ENCODE measurements at places on chromosomes 12 and 14.

DNA sequence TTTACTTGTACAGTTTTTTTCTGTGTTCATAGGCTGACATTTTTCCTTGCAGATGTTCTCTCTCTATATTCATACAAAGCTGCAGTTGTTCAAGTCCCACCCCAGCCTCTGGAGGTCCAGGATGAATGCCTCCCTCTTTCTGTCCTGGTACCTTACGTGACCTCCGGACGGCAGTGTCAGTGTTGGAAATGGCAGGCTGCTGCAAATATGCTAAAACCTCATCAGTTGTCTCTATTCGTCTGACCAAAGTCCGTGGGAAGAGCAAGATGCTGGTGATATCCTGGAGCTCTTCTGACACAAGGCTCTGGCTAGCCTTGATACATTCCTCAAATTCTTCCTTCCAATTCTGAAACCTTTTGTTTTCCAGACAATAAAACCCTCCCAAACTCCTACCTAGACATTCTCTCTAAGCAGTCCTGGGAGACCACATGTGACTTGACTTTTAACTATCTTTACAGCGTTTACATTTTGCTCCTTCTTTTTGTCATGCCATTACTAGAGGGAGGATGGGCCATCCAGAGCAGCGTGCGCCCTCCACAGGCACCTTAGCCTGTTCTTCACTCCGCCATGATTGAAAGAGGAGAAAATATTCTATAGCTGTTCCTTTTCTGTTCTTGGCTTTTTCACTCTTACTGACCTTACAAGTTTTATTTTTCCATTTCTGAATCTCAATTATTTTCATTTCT is 143.6 kb downstream of the RGS6 start:
- DNase-seq = no peak

DNA sequence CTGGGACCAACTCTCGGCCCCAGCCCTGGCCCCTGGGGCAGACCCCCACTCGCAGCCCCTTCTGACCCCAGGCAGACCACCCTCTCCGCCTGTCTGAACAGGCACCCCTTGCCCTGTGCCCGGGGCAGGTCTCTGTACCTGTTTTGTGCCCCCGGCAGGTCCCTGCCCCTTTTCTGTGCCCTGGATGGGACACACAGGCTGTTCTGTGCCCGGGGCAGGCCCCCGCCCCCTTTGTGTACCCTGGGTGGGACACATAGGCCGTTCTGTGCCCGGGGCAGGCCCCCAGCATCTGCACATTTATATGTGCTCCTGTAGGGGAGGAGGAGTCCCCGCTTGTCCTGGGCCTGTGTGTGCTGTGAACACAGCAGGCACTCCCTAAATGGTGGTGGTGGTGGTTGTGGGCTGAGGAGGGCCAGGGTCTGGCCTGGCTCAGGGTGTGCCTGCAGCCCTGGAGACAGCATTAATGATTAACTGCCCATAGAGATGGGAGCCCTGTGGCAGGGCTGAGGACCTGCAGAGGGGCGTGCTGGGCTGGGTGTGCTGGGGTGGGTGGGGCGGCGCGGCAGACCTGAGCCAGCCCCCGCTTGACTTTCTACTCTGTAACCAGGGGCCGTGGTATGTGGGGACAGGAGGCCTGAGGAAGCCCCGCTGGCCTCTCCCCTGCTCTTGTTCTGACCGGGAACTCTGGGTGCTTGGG is 3.7 kb downstream of the FBRSL1 start:
- no peak for DNase-seq

GRCh38 chr12:15428632-15429031 is 106.3 kb downstream of the PTPRO start:
- DNase-seq = no peak

DNA sequence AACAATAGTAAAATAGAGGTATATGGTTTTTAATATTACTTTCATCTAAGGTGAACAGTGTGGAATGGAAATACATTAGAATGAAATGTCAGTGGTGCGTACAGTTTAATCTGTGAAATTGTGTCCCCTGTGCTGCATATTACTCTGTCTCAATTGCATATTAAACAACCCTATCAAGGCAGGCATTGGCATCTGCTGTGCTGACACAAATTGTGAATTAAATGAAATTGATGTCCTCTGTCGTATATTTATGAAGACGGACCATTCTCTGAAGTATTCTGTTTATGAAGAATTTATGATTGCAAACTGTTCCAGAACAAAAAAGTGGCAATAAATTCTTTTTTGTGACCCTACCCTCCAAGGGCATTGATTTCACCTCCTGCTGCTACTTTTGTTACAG is 204.4 kb upstream of the NPAS3 start:
- no peak for DNase-seq

DNA sequence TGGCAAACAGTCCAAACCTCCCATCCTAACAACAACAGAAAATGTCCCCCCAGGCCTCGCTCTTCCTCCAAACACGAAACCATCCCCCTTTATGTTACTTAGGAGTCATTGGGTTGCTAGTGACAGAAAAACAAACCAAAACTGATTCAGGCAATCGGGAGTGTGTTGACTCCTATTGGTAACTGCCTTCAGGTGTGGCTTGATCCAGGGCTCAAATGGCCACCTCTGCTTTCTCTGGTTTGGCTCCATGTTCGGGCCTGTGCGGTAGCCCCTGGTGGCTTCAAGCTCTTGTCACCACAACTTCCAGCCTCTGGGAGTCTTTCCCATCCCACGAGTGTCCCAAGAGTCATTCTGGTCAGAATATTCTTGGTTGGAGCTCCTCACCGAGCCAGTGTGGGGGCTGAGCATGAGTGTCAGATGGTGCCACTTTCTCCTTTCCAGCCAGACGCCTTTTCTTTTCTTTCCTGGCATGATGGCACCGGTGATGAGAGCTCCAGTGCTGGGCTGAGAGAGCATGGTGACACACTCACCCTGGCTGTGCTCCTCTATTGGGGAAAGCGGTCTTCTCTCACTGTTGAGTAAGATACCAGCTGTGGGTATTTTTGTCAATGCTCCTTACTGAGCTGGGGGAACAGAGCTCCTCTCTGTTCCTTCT is 38.6 kb downstream of the NOC4L start:
- no peak for DNase-seq

- peak; percentile 51 for DNase-seq
These were observed 49.5 kb downstream of the PPP2R5C start for GRCh38 chr14:101810897-101811621.

GRCh38 chr12:53572134-53572758 is 53.9 kb downstream of the ATF7 start:
- no peak for DNase-seq

GRCh38 chr12:46609674-46610073 is 216.1 kb downstream of the SLC38A4 start:
- DNase-seq = no peak

- no peak for DNase-seq
These were observed 93.0 kb downstream of the ALX1 start for GRCh38 chr12:85373045-85373444.

All from erythroblast (primary cell).